LNCaP clone FGC (cell line): ENCODE measurements at places on chromosomes 12 and 14.

DNA sequence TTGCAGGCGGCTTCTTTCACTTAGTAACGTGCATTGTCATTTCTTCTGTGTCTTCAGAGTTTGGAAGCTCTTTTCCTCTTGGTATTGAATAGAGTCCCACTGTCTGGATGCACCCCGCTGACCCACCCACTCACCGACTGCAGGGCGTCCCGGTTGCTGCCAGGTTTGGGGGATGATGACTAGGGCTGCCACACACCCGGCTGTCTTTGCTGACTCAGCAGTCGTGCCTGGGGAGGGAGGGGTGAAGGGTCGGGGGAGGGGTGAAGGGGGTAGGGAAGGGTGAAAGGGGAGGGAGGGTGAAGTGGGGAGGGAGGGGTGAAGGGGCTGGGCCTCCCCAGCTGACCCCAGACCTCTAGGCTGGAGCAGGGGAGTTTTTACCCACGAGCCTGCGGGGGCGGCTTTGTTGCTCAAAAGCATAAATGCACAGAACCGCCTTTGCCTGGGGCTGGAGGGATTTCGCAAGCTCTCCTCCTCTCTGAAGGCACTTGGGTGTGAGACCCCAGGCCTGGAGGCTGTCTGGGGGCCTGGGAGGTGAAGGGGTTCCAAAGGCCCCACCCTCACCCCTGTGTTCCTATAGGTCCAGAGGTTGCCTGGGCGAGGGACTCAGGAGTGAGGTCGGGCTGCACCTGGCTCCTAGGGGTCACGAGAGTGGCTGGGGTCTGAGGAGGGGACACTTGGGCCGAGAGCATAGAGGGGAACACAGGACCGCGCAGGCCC lies 31.3 kb upstream of the ULK1 start:
- DNase-seq, result no peak

DNA sequence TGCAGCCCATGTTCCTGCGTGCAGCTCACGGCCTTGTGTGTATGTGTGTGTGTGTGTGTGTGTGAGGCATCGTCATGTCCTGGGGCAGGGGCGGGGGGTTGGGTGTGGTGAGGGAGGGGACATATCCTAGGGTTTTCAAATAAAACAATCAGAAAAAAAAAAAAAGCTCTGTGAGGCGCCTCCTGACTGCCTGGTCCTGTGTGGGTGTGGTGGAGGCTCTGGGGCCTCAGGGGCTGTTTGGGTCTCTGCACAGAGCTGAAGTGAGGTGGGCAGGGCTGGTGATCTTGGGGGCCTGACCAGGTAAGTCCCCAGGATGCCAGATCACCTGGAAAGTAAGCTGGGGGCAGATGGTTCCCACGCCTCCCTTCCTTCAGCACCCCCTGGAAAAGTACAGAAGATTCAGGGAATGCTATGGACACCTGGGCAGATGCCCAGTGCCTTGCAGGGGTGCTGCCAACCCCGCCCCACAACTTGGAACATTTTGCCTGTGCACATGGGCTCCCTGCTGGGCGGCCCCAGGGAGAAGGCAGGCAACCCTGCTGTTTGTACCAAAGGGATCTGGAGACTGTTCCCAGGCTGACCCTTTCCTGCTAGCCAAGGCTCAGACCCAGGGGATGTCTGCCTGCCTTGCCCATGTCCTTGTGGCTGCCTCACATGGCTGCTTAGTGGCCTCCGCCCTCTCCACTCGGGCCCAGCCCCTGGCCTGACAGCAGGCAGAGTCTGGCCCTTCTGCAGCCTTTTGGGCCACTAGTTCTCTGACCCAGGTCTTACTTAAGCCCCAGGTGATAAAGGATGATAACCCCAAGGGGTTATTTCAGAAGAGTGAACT lies 28.8 kb downstream of the CLSTN3 start:
- no peak for DNase-seq

DNA sequence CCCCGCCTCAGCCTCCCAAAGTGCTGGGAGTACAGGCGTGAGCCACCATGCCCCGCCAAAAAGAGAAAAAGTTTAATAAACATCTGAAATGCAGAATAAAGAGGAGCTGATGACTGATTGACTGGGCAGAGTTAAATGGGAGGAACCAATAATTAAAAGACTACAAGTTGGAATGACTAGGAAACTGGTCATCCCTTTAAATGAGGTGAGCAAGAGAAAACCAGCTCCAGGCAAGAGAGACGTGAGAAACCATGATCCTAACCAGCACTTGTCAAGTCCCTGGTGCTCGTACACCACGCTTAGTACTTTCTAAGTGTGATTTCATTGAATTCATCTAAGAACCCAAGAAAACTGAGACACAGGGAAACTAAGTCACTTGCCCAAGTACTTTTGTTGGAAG lies 47.9 kb downstream of the MAP1LC3B2 start:
- DNase-seq, result no peak

DNA sequence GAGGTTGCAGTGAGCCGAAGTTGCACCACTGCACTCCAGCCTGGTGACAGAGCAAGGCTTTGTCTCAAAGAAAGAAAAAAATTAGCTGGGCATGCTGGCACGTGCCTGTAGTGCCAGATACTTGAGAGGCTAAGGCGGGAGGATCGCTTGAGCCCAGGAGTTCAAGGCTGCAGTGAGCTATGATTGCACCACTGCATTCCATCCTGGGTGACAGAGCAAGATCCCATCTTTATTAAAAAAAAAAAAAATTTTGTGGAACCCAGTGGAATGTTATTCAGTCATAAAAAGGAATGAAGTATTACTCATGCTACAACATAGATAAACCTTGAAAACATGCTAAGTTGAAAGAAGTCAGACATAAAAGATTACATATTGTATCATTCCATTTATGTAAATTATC lies 8.3 kb upstream of the ERBB3 start:
- DNase-seq, result no peak

DNA sequence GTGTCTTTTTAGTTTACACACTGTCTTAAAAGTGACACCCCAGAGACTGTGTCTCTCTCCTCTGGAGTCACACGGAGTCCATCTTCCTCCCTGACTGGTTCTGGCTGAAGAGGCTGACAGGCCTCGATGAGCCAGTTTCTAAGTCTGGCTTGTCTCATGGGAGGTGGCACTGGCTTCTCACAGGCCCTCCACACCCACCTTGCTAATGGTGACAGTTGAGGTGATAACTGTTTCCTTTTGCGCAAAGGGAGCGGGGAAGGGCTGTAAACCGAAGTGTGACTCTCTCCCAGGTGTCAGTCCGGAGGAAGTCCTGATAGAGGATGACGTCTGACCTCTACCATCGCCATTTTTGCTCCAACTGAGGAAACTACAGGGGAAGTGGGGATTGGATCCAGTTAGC lies 30.2 kb downstream of the KCTD10 start:
- DNase-seq, result no peak

- DNase-seq, result no peak
Observed at GRCh38 chr14:22973217-22974032, 8.9 kb downstream of the AJUBA start.

GRCh38 chr12:92529944-92530343 lies 172.8 kb upstream of the PLEKHG7 start:
- DNase-seq, result no peak

DNA sequence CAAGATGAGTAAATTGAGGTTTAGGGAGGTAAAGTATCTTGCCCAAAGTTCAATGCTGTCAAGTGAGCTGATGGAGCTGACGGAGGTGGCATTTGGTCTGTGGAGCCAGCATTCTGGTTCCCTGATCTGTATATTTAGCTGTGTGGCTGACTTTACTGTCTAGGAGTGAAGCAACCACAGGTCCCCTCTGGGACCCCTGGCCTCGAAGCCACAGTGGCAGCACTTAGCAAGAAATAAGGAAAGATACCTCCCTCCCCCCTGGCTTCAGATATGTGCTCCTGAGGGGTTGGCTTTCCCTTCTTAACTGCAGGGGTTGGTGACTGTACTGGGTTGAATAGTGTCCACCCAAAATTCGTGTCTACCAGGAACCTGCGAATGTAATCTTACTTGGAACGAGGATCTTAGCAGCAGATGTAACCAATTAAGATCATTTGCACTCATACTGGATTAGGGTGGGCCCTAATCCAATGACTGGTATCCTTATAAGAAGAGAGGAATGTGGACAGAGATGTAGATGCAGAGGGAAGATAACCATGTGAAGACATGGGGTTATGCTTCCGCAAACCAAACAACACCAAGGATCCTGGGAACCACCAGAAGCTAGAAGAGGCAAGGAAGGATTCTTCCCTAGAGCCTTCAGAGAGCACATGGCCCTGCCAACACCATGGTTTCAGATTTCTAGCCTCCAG lies 2.0 kb upstream of the ACVR1B start:
- DNase-seq, result no peak

GRCh38 chr12:79634957-79635471 lies 55.8 kb downstream of the PAWR start:
- no peak for DNase-seq

- DNase-seq, result no peak
Observed at GRCh38 chr14:39145266-39145966, 24.7 kb downstream of the TRAPPC6B start.

GRCh38 chr12:95625012-95625411 lies 73.7 kb upstream of the USP44 start:
- no peak for DNase-seq

DNA sequence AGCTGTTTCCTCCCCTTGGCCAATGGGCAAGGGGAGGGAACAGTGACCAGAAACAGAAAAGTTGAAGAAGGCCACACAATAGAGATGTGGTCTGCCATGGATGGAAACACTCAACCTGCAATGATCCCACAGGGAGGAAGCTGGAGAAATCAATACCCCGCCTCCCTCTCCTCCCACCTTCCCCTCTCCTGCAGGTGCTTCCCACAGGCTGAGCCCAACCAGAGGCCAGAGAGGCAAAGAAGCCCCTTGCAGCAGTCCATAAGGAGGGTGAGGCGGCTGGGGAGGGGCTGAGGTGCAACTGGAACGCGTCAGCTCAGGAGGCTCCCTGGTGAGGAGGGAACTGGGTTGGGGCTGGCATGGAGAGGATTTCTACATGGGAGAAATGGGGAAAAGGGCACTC lies 84.0 kb downstream of the RNF34 start:
- no peak for DNase-seq

GRCh38 chr12:64051057-64051456 lies 171.0 kb downstream of the KICS2 start:
- no peak for DNase-seq

DNA sequence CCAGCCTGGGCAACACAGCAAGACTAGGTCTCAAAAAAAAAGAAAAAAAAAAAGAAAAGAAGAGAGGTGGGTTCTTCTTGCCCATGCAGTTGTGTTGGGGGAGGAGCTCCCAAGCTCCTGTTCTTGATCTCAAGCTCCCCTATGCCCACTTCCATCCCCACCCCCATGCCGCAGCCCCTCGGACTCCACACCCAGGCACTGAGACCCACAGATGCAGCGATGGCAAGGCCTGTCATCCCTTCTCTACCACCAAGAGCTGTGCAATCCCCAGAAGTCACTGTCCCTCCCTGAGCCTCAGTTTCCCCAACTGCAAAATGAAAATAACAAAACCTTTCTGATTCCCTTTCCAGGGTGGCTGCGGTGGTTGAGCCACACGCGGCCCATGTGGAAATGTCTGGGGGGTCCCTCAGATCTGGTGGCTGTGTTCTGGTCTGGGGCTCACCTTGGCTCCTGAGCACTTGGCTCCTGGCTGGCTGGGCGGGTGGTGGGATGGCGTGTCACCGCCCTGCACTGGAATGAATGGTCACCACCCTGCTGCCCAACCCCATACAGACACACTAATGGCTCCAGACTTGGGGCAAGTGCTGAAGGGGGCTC lies 22.6 kb upstream of the KIF26A start:
- DNase-seq, result no peak
